HTR-8/SVneo (cell line): ENCODE measurements at places on chromosomes 6 and 20.

DNA sequence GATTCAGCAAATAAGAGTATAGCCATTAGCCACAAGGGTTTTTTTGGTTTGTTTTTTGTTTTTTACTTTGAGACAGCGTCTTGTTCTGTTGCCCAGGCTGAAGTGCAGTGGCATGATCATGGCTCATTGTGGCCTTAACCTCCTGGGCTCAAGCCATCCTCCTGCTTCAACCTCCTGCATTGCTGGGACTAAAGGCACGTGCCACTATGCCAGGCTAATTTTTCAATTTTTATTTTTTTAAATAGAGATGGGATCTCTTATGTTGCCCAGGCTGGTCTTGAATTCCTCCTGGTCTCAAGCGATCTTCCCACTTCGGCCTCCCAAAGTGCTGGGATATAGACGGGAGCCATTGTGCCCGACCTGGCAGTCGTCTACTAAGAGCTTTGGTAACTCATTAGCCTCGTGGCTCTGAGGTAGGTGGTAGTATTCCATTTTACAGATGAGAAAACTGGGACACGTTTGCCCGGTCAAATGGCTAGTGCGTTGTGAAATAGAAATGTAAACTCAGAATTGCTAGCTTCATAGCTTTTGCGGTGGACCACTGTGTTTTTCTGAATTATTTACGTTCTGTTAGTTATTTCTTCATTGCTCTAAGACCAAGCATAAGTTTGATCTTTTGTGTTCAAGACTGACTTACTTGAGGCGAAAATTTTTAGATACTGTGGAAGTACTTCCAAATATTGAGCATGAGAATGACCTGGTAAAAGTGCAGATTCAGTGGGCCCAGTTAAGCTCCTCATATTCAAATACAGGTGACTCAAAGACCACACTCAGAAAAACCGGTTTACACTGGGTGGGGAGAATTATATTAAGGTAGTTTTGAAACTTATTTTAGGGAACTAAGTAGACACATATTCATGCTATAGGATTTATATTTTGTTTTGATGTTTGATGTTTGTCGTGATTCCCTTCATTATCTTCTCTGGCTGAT lies 2.1 kb downstream of the PANK2 start:
- no peak for DNase-seq

GRCh38 chr6:25034431-25034921 lies 98.7 kb upstream of the RIPOR2 start:
- DNase-seq: no peak

- DNase-seq: no peak
Measured at GRCh38 chr6:52418606-52419005, 1.5 kb upstream of the EFHC1 start.

GRCh38 chr6:7239590-7239948 lies 73.4 kb downstream of the SSR1 start:
- no peak for DNase-seq

DNA sequence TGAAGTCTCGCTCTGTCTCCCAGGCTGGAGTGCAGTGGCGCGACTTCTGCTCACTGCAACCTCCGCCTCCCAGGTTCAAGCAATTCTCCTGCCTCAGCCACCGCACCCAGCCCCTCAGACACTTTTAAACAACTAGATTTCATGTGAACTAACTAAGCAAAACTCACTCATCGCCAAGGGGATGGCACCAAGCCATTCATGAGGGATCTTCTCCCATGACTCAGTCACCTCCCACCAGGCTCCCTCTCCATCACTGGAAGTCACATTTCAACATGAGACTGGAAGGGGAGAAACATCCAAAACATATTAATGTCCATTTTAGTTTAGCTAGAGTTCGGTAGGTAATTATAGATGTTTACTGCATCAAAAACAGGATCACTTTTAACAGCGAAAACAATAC lies 95.9 kb upstream of the PRL start:
- no peak for DNase-seq

GRCh38 chr6:14757014-14757413 lies 488.9 kb upstream of the JARID2 start:
- DNase-seq: no peak
